ENCODE measurements at places on chromosomes 3 and 15. TPM values are rescaled to one million over a fixed set of nuclear protein-coding genes. Genes with fewer than 3 reads are reported as not detected.

DNA sequence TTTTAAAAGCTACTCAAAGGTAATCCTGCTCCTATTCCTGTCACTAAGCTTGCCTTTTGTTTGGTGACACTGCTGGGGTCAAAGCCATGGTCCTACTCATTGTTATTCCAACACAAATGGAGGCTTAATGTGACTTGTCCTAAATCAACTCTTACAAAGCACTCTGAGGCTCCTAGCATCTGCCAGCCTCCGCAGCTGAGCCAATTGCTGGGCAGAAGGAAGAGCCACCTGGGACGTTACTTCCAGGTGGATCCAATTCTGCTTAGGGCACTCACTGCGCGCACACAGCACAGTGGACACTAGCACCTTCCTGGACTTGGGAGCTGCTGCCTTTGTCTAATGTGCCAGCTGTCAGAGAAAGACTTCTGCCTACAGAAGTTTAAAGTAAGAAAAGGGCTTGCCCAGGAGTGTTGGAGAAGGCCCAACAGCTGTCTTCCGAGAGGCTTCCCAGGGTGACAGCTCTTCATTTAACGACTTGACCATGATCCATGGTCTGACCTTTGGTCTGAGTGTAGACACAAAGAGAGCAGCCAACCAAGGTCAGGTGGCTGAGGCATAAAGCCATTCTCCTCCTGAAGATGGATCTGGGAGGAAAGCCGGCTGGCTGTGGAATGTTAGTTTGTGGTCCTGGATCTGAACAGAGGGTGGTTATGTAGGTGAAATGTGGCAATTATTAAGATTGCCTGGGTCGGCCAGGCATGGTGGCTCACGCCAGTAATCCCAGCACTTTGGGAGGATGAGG lies 102.2 kb downstream of the AQP9 start:
- DNase-seq, result no peak

Gene RETNLB
- not detected for total RNA-seq

- no peak for DNase-seq
Observed at GRCh38 chr3:57512166-57512565, 32.0 kb downstream of the DNAH12 start.

DNA sequence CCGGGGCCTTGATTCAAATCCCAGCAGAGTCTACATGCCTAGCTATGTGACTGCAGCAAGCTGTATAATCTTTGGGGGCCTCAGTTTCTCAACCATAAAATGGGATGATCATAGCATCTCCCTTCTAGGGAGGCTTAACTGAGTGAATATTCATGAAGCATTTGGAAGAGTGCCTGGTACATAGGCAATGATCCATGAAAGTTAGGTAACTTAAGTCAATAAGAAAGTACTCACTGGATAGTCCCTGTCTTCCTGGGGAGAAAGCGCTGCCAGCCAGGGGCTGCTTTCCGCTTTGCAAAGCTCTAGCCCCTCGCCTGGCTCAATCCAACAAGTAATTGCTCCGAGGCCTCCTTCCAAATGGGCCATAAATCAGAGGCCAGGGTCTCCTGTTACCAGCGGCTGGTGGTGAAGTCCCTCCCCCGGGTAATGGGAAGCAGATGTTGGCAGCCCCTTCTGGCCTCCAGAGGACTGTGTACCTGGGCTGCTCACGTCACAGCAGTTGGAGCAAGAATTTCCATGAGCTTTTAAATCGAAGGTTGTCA lies 521.9 kb upstream of the PROK2 start:
- no peak for DNase-seq

- DNase-seq, result no peak
Observed at GRCh38 chr3:189563853-189564563, 67.2 kb upstream of the TP63 start.

- no peak for DNase-seq
Observed at GRCh38 chr3:112101916-112102315, 15.7 kb downstream of the C3orf52 start.

- no peak for DNase-seq
Observed at GRCh38 chr15:39451121-39451688, 129.7 kb upstream of the THBS1 start.

- no peak for DNase-seq
Observed at GRCh38 chr3:193882091-193882490, 253.9 kb upstream of the HES1 start.

Measured in OCI-LY7 (cell line).